ENCODE measurements at places on chromosomes 12 and 14.

DNA sequence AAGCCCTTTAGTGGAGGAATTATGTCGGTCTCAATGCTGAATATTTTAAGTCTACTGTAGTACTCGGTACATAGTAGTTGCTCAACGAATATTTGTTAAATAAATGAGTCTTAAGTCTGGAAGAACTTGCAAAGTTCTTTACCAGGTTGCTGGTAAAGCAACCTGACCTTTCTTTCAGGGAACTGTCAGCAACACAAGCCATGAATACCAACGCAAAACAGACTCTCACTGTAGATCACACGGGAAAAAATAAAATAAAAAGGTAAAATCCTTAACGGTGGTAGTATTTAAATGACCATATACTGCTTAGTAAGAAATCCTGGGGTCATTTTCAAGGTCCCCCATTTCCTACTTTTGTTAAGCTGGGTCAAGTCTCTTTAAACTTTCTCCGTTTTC is 447 bp upstream of the NUBPL start:
- no peak for DNase-seq

DNA sequence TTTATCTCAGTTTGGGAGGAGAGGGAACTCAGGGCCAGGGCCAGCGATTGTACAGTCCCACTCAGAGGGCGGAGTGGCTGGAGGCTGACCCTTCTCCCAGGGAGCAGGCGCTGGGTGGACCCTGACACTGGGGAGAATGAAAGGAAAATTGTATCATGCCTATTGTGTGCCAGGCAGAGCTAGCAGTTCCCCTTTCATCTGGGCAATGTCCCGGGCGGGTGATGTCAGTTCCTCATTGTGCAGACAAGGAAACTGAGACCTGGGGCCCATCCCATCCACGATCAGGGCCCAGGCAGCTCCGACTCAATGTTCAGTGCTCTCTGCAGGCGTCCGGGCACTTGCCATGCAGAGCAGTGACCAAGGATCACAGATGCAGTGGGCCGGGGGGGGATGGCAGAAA is 101.9 kb upstream of the RTL1 start:
- DNase-seq = no peak

- no peak for DNase-seq
Measured at GRCh38 chr12:66602483-66603143, 76.3 kb downstream of the GRIP1 start.

DNA sequence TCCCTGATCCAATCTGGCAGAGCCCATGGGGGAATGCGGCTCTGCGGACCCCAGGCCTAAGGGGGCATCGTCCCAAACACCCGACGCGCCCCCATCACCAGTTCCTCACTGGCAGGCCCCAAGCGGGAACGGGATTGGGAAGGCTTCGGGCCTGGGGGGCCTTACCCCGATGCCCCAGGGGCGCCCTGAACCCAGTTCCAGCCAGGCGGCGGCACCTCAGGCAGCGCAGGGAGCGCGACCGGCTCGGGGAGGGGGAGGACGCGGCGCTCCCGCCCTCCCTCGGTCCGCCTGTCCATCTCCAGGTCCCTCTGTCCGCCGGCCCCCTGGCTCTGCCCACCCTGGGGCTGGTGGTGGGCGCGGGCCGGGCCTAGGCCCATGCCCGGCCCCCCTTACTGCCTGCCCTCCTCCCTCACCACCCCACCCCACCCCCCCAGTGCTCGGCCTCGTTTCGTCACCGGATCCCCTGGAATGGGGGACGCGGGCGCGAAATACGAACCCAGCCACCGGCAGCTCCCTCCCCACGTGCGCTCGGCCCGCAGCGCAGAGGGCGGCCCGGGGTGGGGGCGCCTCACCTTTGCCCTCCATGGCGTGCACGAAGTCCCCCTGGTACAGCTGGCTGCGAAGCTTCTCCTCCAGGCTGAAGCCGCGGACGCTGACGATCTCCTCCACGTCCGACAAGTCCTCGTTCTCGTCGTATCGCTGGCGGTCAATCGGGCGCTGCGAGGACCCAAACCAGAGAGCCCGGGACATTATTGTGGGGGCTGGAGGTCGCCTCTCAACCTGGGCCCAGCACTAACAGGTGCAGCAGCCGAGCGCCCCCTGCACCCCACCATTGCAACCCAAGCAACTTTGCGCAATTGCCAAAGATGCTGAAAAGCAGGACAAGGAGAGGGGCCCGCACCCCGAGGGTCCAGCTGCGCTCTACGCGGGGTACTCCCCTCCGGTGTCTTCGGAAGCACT is 2.3 kb downstream of the KDM2B start:
- peak; percentile 67 for DNase-seq

DNA sequence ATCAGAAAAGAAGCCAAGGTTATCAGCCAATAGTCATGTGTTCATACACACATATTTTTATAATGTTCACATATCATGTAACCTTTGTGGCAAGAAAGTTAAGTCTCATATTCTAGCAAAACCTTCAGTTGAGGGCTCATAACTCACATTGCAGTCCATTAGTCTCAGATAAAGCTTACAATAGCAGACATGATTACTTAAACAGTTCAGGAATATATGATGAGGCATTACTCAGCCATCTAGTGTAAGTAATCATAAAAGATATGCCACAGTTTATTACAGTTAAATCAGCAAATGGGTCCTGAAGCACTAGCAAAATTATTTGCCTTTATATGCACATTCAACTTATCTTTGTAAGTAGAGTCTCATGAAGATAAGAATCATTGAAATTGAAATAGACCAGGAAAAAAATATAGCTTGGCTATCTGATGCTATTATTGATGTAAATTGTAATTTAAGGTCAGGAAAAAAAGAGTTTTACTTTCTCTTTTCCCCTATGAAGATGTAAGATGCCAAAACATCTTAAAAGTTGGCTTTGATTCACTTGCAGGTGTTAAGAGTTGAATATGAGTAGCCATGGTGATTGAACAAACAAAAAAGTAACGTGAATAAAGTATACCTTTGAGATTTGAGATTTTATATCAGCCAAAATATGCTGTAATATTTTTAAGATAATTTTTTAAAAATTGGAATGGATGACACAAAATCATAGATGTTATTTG is 537.0 kb downstream of the SLC6A15 start:
- no peak for DNase-seq

DNA sequence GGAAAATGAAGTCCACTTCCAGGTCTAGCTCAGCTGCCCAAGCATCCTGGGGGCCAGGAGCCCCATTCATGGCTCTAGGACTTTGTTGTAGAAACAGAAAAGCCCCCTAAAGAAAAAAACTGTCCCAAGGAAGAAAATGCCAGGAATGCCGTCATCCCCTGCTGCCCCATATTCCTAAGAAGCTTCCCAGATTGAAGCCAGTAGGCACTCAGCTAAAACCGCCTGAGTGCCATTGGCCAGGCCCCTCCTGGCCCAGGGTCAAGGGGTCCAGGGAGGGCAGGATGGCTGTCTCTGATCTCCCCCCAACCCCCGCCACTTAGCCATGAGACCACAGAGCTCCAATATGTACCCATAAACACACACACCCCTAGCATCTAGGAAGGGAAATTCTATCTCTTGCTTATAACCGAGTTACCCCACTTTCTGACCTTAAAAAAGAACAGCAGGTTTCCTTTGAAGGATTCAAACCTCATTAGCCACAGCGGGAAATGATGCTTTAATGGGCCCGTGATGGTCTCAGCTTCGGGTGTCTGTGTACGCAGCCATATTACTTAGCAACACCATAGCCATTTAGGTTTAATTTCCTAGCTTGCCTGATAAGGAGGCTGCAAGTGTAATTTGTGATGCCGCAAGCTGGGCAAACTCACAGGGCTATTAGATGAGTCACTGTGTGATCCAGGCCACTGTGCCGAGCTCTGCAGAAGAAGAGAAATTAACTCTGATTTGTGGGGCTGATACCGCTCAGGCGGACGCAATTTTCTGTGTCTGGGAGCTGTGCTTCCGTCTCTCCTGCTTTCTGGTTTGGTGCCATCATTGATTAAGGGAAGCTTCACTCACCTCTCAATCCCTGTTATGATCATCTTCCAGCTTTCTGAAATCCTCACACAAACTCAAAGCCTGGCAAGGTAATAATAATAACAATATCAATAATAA is 84.2 kb downstream of the GCH1 start:
- peak; percentile 34 for DNase-seq

- no peak for DNase-seq
Measured at GRCh38 chr14:57136669-57137328, 131.9 kb downstream of the EXOC5 start.

- no peak for DNase-seq
Measured at GRCh38 chr12:109594556-109595317, 21.1 kb downstream of the MVK start.

GRCh38 chr12:28709986-28710685 is 438.9 kb upstream of the FAR2 start:
- no peak for DNase-seq

GRCh38 chr12:72888693-72889092 is 616.5 kb downstream of the TRHDE start:
- DNase-seq = no peak

- peak; percentile 20 for DNase-seq
Measured at GRCh38 chr12:77940011-77940423, 109.3 kb downstream of the NAV3 start.

GRCh38 chr14:32939254-32940065 is 781 bp downstream of the NPAS3 start:
- DNase-seq = peak; percentile 67

GRCh38 chr14:68374682-68375081 is 418.2 kb downstream of the ZFP36L1 start:
- no peak for DNase-seq

GRCh38 chr12:25001311-25001710 is 52.4 kb upstream of the BCAT1 start:
- no peak for DNase-seq

DNA sequence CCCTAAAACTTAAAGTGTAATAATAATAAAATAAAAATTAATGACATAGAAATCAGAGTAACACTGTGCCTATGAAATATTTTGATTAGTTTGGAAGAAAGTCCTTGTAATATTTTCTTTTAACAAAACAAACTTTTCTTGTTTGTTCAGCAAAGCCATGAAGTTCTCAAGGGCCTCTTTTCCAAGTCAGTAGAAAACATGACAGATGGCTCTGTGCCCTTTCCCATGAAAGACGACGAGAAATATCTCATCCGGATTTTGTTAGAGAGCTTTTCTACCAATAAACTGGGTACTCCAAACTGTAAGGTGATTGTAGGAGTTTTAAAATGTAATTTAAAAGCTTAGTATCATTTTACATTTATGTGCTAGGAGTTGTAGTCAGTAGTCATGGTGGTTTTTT is 54.5 kb upstream of the ASPG start:
- DNase-seq = no peak

DNA sequence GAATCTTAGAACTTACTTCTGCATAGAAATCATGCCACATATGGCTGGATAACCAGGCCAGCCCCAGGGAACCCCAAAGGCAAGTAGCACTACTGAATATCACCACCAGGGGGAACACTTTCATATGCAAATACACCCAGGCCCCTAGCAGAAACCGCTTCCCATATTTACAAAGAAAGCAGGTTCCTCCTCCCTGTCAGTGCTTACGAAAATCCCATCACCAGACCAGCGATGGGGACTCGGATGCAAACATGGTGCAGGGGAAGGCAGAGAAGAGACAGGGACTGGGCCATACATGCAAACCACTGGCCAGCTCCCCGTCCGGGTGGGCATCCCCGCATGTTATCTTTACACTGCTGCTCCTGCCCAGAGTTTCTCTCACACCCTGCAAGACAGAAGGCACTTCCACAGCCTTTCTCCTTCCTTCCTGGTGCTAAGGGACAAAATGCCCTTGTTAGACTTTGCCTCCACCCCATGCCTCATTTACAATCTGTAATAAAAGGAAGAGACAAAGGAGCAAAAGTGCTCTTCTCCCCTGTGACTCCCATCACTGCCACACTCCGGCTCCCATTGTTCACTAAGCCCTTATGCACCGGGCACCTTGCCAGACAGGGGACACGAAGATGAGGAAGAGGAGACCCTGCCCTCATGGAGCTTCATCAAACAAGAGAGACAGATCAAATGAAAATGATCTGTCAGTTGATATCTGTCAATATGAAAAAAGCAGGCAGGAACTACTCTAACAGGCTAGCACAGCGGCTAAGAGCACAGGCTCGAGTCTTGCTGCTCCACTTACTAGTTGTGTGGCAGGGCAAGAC is 62.3 kb downstream of the PTPN21 start:
- DNase-seq = peak; percentile 78

DNA sequence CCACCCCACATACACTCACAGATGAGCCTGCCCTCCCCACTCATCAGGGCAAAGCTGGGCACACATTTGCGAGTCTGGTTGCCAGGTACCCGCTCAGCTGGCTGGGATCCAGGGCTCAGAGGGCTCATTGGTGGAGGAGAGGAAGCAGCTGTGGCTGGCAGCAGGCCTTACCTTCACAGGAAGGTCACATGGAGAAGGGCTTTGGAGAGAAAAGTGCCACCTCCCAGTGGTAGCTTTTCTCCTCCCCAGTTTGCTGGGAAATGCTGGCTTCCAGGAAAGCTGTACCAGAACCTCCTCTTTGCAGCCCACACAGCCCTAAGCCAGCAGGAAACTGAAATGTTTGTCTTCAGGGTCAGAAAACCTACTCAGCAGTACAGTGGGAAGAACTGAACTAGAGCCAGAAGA is 55.6 kb downstream of the LGMN start:
- no peak for DNase-seq

- DNase-seq = no peak
Measured at GRCh38 chr12:39301422-39301821, 141.5 kb downstream of the KIF21A start.

GRCh38 chr14:31362746-31363145 is 57.6 kb downstream of the HEATR5A start:
- DNase-seq = no peak

DNA sequence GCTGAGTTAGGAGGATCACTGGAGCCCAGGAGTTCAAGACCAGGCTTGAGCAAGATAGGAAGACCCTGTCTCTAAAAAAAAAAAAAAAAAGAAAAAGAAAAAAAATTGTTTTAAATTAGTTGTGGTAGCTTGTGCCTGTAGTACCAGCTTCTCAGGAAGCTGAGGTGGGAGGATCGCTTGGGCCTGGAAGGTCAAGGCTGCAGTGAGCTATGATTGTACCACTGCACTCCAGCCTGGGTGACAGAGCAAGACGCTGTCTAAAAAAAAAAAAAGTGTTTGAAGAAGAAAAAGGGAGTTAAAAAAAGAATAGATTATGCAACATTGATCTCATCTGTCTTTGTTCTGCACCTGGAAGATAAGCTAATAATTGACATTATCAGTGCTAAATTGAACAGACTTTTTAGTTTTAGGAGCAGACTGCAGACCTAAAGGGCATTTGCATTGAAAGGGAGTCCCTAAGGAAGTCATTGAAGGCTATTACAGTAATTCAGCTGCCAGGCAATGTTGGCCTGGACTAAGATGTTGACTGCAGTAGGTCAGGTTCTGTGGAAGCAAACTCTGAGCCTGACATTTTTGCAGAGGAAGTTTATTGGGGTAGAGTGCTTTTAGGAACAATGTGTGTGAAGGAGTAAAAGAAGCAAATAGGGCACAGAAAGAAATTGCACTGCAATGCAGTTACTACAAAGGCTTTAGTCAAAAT is 215.8 kb downstream of the PCNX1 start:
- DNase-seq = no peak

- no peak for DNase-seq
Measured at GRCh38 chr14:64623554-64624165, 73.9 kb downstream of the PPP1R36 start.

- peak; percentile 78 for DNase-seq
Measured at GRCh38 chr12:27331291-27331926, 1.2 kb upstream of the BMAL2 start.

GRCh38 chr14:76133103-76133502 is 18.6 kb upstream of the GPATCH2L start:
- DNase-seq = no peak
